ENCODE measurements at places on chromosomes 11 and 22.

DNA sequence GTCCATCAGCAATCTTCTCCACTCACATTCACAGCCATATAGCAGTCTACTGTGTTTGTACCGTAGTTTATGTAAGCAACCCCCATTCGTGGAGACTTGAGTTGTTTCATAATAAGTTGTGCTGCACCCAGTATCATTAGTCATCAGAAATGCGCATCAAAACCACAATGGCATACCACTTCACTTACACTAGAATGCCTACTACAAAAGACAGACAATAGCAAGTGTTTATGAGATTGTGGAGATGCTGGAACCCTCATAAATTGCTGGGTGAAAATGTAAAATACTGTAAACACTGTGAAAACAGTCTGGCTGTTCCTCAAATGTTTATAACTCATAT lies 133.3 kb downstream of the ATXN10 start:
- no peak for DNase-seq

DNA sequence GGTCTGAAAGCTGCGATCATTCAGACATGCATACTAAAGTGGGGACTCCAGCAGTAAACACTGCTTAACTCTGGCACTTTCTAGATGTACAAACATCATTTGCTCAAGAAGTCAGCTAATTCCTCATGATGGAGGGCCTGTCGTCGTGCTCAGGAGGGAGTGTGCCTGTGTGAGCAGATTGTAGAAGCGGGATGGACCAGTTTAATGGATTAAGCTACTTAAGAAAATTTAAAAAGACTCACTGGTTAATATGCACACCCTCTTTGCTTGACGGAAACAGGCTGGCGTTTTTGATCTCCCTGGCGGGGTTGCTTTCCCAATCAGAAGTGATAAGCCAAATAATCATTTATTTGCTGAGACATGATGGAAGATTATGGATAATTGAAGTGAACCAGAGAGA lies 79.0 kb downstream of the LDLRAD3 start:
- DNase-seq = no peak

GRCh38 chr11:98561252-98561651 lies 459.5 kb upstream of the CNTN5 start:
- no peak for DNase-seq

DNA sequence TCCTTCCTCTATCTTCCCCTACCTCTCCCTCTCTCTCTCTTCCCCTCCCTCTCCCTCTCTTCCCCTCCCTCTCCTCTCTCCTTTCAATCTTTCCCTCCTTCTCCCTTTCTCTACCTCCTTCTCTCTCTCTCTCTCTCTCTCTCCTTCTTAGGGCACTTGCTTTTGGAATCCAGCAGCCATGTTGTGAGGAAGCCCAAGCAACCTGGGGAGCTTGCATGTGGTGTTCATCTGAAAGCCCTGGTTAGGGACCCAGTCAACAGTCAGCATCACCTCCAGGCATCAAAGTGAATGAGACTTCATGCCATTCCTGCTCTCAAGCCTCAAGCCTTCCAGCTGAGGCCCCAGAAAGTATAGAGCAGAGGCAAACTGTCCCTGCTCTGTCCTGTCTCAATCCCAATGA lies 65.6 kb upstream of the SHISAL1 start:
- no peak for DNase-seq

DNA sequence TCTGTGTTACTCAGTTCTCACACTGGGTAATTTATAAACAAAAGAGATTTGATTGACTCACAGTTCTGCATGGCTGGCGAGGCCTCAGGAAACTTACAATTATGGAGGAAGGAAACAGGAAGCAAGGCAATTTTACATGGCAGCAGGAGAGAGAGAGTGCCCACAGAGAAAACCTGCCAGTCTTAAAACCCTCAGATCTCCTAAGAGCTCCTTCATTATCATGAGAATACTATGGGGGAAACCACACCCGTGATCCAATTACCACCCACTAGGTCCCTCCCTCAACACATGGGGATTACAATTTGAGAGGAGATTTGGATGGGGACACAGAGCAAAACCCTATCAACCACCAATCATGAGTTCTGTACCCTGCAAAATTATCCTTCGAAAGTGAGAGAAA lies 1180.8 kb downstream of the JRKL start:
- DNase-seq = no peak

- no peak for DNase-seq
Observed at GRCh38 chr22:49791682-49792081, 36.0 kb downstream of the BRD1 start.

- DNase-seq = no peak
Observed at GRCh38 chr11:18394928-18395734, 768 bp downstream of the LDHA start.

DNA sequence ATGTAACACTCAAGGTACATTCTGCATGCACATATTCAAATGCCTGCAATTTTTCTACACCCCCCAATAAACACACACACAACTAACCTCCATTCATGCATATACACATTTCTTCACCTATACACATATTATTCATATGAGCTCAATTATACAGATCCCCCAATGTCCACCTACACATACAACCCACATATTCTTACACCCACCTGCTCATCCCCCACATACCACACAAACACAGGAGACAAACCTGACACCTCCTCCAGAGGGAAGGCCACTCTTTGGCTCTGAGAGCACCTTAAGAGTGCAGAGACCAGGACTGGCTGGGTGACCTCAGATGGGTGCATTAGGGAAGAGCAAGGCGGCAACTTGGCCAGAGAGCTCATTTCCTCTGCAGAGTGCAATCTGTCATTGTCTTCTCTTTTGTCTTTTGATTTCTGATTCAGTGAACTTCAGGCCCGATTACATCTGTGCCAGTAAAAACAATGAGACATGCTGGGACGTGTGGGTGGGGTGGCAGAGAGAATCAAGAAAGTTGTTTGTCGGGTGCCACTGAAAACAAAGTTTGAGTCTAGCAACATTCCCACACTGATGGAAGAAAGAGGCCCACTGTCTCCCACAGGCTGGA lies 208.4 kb downstream of the NXPE2 start:
- DNase-seq = no peak

GRCh38 chr11:3947061-3947460 lies 91.6 kb downstream of the STIM1 start:
- DNase-seq = peak; percentile 24

- DNase-seq = no peak
Observed at GRCh38 chr11:10728154-10728553, 22.9 kb upstream of the CTR9 start.

DNA sequence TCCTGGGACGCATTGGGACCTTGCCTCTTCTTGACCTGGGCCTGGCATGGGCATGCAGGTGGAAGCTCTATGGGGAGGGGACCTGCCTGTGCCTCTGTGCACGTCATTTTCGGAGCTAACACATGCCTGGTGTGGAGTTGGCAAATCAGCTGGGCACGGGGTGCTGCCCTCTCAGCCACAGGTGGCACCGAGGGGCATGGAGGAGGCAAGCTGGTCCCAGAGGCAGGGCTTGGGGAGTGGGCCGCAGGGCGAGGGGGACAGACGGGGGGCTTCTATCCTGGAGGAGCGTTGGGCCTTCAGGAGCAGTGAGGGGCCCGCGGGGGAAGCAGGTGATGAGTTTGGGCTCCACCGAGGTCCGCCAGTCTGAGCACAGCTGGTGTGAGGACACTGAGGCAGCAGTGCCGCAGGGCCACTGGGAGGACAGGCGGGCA lies 362.0 kb downstream of the TBC1D22A start:
- DNase-seq = no peak

DNA sequence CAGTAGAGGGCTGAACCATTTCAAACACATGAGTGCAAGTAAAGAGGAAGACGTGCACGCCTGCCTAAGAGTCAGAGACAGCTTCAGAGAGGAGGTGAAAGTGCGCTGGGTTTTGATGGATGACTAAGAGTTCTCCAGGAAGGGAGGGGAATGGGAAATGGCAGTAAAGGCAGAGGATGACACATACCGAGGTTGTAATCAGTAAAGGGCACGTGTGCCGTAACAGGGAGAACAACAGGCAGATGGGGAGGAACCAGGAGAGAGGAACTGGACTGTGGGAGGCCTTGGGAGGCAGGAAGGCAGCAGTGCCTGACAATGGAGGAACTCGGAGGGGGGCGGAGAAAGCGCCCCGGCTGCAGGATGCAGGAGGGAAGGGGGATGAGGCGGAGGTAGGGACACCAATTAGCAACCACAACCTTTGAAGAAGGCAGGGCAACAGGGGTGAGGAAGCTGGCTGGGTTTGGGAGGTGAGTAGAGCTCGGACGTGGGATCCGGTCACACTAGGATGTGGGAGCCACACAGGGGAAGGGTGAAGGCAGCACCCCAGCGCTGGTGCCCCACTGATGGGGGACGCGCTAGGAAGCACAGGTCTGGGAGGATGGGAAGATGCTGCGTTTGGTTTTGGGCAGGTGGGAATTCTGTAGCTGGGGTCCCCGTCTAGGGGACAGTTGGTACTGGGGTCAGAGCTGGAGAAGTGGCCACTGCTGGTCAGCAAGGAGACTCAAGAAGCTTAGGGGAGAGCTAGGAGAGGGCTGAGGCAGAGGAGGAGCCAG lies 67.4 kb downstream of the SCUBE1 start:
- no peak for DNase-seq

- no peak for DNase-seq
Observed at GRCh38 chr11:28962502-28962901, 854.3 kb downstream of the METTL15 start.

GRCh38 chr22:35472488-35472887 lies 68.1 kb upstream of the RASD2 start:
- DNase-seq = no peak

DNA sequence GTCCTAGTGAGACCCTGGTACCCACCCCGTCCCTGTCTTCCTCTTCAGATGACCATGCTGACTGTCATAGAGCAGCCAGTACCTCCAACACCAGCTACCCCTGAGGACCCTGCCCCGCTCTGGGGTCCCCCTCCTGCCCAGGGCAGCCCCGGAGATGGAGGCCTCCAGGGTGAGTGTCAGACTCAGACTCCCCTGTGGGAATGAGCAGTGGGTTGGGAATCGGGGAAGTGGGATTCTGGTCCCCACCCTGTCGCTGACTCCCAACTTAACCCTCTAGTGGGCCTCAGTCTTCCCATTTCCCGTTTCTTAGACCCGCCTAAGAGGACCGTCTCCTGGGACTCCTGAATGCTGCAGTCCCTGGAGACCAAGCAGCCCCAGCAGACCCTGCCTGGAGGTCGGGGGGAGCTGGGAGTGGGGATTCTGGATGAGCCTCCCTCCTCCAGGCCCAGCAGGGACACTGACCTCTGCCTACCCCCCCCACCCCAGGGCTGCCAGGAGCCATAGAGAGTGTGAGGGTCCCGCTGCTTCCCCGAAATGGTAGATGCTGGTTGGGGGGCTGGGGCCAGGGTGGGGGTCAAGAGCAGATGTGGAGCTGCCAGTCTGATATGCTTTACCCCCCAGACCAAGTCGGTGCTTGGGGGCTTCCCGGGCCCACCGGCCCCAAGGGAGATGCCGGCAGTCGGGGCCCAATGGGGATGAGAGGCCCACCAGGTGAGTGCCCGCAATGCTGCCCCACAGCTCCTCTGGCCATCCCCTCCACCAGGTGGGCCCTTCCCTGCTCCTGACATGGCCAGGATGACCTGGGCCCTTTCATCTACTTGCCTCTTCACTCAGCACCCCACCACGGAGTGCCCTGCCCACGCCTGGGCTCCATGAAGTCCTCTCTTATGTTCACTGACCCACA lies 25.5 kb downstream of the EMID1 start:
- DNase-seq = no peak

DNA sequence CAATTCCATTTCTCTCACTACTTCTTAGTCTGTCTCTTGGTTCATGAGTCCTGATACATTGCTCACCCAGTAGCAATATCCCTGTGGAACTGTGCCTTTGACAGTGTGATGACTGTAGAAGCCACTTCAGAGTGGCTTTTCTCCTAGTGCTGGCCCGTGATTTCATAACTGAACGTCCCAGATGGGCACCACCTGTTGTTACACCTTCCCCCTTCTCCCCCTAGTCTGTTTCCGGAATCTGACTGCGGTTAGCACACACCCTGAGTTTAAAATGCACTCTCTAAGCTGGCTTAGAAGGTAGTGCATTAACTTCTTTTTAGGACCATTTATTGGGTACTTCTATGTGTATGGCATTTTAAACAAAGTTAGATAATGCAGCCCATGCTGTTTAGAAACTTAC lies 83.0 kb downstream of the ALX4 start:
- DNase-seq = no peak

DNA sequence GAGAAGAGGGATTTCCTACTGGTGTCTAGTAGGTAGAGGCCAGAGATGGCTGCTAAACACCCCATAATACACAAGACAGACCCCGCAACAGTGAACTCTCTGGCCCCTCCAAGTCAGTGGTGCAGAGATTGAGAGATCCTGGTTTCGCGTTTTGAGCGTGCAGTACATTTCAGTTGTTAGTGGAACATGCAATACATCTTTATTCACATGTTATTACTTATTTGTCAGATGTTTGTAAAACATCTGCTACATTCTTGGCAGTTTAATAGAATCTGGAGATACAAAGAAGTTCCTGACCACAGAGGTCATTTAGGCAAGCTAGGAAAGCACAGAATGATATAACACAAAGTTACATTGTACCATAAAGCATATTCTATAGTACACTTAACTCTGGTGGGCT lies 41.5 kb downstream of the ST3GAL4 start:
- DNase-seq = no peak

All from stimulated activated CD4-positive, alpha-beta T cell treated with anti-CD3 and anti-CD28 coated beads, TNF-alpha, amount 100 ng/mL, for 1 hour (primary cell).